ENCODE measurements at places on chromosomes 1 and 21. TPM values are rescaled to one million over a fixed set of nuclear protein-coding genes. Genes with fewer than 3 reads are reported as not detected.

CCDC27 gene
- polyA plus RNA-seq = 0.25 TPM

GFI1 gene
- polyA plus RNA-seq = 0.69 TPM

GJA8 gene
- polyA plus RNA-seq = not detected

ALPL gene
- 1.0 TPM for polyA plus RNA-seq

- no peak for DNase-seq
These were observed 73.1 kb downstream of the HMCN1 start for GRCh38 chr1:185807275-185807674.

GRCh38 chr1:10741696-10742095 is 54.8 kb downstream of the CASZ1 start:
- no peak for DNase-seq

DNA sequence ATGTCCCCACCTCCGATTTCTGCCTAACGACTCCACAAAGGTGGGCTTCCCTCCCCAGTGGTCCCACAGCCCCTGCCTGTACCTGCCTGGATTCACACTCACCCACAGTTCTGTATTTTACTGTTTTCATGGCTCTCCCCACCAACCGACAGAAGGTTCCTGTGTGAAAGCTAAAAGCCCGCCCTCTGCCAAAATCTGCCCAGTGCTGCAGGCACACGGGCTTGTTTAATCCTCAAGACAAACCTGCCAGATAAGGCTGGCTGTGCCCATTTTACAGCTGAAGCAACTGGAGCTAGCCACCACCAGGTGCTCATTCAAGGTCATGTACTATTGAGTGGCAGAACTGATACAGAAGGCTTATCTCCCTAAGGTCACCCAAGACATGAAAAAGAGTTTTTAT is 114.5 kb downstream of the HIVEP3 start:
- DNase-seq = no peak

DNA sequence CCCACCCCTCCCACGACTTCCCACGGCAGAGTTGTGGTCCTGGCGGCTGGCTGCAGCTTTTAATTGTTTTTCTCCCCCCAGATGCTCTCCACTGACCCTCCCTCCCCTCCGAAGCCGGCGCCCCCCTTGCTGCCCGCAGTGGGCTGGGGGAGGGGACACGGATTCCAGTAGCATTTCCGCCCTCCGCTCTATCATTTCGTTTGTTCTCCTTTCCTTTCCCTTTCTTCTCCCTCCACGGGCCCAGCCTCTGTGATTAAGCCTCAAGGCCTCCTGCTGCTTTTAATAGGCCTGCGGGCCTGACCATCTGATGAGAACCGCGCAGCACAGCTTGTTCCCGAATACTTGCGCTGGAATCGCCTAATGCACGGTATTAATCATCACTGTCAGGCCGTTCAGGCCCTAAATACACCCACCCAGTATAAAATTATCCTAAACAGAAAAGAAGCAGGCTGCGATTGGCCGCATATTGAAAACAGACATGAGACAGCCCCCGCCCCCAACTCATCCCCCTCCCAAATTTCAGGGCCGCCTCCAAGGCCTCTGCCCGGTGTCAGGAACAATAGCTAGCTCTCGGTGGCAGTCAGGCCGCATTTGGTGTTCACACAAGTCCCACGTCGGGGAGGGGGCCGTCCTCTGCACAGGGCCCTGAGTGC is 102.0 kb upstream of the ARHGEF16 start:
- DNase-seq = no peak

- no peak for DNase-seq
These were observed 19.0 kb downstream of the ARHGEF10L start for GRCh38 chr1:17558541-17558940.
